ENCODE measurements at places on chromosomes 16 and 17.
A peak's percentile ranks its signal among the peaks of the same experiment; 100 is the strongest.

GRCh38 chr17:55285340-55286301 lies 20.9 kb downstream of the HLF start:
- no peak for DNase-seq

GRCh38 chr17:35390663-35391062 lies 17.2 kb upstream of the SLFN11 start:
- no peak for DNase-seq

- no peak for DNase-seq
Observed at GRCh38 chr16:21103941-21104860, 46.4 kb downstream of the DNAH3 start.

DNA sequence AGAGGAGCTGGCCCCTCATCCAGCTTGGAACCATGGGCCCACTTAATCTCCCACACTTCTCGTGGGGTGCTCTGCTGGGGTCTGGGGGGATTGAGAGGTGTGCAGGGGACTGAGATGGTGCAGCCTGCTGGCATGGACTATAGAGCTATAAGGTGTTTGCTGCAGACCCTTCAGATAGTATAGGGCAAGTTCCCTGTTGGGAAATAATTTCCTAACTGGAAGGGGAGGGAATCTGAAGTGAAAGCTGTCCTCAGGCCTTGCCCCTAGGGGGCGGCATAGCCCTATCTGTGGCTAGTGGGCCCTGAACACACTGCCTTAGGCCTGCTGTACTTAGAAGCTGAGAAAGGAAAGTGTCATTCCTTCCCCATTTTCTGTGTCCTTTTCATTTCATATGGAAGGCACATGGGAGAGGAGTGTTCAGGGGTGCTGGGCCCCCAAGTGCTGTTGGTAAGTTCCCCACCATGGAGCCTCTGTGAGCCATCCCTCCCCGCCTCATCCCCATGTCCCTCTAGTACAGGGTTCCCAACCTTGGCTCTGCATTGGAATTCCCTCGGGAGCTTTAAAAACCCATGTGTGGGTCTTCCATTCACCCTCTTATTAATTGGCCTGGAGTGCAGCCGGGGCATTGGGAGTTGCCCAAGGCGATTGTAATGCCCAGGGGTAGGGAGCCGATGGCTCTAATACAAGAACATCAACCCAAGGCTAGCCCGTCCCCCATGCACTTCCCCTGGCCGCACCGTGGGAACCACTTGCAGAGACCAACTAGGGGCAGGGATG lies 19.7 kb downstream of the GOSR2 start:
- DNase-seq = no peak

GRCh38 chr16:56777482-56777881 lies 47.6 kb downstream of the NUP93 start:
- no peak for DNase-seq

DNA sequence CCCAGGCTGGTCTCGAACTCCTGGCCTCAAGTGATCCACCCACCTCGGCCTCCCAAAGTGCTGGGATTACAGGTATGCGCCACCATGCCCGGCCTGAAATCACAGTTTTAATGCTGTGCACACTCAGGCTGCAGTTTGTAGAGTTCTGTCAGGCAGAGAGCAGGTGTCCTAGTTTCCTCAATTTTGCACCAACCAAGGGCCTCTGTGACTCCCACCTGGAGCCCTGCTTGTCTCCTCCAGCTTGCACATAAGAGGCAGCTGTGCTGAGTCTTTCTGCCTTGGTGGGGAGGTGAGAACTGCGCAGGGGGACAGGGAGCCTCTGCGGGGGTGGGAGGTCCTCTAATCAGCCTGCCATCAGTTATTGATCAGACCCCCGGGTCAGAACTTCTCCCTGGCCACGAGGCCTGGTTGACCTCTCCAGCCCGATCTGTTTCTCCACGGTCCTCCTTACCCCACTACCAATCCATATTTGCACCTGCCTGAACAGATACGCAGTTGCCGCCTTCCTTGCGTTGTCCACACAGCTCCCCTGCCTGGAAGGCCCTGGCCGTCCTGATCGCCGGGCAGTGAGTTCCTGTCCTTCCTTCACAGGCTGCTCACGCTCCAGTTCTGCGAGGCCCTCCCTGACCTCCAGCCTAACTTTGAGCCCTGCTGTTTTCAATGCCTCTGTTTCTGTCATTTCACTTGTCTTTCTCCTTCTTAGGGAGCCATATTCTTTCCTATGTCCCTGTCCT lies 48.1 kb upstream of the SIAH1 start:
- DNase-seq = no peak

- no peak for DNase-seq
Observed at GRCh38 chr17:79028496-79029326, 4.7 kb downstream of the C1QTNF1 start.

- no peak for DNase-seq
Observed at GRCh38 chr16:1903845-1904840, 14.1 kb downstream of the HS3ST6 start.

- DNase-seq = no peak
Observed at GRCh38 chr17:55726440-55726839, 3.8 kb upstream of the TMEM100 start.

DNA sequence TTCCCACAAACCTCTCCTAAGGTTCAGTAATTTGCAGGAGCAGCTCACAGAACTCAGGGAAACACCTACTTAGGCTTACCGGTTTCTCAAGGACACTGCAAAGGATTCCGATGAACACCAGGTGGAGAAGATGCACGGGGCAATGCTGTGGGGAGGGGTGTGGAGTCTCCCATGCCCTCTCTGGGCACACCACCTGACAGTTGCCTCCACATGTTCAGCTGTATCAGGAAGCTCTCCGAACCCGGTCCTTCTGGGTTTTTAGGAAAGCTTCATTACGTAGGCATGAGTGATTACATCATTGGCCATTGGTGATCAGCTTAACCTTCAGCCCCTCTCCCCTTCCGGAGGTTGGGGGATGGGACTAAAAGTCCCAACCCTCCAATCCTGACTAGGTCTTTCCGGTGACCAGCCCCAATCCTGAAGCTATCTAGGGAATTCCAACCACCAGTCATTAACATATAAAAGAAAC lies 21.6 kb downstream of the C17orf58 start:
- DNase-seq = no peak

- no peak for DNase-seq
Observed at GRCh38 chr17:80819422-80820164, 172.0 kb upstream of the CHMP6 start.

- DNase-seq = no peak
Observed at GRCh38 chr16:74298104-74298503, 1.5 kb downstream of the PSMD7 start.

DNA sequence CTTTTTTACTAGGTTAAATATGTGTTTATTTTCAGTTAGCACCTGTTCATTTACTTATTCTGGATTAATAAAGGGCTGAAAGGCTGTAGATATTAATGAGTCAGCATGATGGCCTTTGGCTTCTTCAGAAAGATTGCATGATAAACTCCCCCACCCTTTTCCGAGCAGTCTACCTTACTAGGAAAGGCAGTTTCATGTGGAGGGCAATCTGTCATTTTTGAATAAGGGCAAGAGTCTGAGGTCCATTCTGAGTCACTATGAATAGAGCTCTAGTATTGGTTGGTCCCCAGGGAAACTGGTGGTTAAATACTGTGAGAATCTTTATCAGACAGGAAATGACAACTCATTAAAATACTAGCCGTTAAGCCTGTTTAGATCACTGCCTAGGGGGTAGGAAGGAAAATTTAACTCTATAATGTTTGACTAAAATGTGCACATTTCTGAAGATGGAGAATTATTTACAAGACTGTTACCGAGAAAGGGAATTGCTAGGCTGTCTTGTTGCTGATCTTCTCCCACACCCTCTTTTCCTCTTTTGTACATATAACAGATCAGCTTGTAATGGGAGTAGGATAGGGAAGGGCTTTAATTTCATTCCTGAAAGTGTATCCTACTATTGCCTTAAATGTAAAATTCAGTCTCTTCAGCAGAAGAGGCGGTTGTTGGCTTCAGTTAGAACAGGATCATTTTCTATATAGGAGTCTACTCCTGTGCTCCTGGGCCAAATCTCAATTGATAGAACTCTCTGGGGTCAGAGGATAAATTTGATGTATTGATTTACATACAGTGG lies 63.3 kb downstream of the TUBD1 start:
- no peak for DNase-seq

DNA sequence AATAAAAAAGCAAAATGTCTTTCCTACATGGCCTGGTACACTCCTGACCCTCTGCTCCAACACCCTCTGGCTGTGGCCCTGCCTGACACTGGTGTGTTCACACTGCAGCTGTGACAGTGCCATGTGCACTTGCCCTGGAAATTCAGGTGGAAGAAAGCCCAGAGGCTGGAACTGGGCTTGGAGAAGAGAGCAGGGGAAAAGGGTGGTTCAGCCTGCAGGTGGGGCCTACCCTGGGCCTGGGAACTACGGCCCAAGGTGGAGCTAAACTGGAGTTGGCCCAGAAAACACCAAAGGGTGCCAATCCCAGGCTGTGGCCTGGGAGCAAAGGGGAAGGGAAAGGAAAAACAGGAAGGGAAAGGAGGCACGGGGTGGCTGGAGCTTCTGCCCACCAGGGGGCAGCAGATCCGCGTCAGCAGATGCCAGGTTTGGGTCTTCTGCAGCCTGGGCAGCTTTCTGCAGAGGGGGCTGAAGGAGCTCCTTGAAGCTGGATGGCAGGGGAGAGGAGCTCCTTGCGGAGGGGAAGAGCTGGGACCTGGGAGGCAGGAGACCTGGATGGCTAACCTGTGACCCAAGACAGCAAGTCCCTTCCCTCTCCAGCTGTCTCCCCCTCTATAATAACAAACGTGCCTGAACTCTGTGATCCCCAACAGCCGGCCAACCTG lies 15.4 kb upstream of the CTCF start:
- peak; percentile 55 for DNase-seq

DNA sequence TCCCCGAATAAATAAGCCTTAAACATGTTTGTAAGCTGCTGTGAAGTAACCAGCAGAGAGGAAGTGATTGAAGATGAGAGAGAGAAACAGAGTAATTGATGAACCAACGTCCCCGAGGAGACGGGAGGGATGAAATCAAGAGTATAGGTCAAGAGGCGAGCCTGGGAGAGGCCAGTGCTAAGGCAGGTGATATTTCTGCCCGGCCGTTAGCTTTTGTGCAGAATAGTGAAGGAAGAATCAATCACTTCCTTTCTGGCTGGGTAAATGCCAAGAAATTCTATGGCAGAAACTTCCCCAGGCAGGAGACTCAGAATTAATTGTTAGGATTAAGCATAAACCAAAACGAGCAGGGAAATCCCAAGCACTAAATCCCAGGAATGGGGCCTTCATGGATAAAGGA lies 273.8 kb downstream of the CDH13 start:
- DNase-seq = no peak

DNA sequence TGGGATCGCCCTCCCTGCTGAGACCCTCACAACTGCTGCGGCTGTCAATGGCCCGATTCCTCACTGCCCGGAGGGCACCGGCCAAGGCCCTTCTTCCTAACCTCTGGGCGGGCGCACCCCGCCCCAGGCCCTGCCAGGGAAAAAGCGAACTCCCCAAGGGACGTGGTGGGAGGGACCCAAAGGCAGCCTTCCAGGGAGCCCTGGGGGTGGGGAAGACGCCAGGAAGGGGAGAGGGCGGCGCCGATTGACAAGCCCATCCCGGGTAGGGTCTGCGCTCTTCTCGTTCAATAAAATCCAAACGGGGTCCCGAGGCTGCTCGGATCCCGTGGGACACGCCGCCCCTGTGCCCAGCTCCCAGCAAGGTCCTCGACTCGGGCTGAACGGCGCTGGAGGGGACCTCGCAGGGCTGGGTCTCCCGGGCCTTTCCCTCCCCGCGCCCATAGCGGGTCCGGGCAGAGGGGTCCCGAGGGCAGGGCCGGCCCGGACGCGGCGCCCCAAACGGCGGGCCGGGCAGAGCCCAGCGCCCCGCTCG lies 416 bp downstream of the KIFC3 start:
- no peak for DNase-seq

GRCh38 chr17:75891605-75892555 lies 4.9 kb downstream of the TRIM65 start:
- DNase-seq = no peak

- no peak for DNase-seq
Observed at GRCh38 chr16:68492543-68493411, 44.5 kb upstream of the SMPD3 start.

GRCh38 chr16:28592511-28592910 lies 4.3 kb downstream of the SULT1A2 start:
- DNase-seq = no peak

DNA sequence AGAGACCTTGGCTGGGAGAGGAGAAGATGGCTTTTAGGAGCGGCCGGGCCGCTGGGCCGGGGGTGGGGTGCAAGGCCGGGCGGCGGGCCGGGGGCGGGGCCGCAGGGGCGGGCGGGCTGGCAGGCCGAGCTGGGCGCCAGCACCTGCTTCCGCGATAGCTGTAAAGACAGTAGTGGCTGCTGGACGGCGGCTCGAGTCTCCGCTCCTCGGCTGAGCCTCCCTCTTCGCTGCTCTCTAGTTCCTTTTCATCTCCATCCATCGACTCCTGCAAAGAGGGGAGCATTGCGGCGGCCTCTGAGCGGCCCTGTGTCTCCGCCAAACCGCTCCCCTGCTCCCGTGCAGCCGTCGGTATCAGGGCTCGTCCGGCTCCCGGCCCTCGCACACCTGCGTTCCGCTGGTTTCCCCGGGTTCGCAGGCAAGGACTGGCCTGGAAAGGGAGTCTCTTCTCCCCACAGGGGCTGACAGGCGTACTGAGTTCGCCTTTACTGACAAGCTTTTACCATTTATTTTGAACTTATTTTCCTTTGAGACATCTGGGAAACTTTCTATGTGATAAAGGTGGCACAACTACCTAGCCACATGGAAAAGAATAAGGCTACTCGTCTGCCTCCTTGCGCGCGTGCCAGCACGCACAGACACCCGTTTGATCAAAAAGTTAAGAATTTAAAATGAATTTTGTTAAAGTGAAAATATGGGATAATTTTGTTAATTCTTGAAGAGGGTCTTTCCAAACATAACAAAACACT lies at the start of gene C17orf75:
TSS of gene C17orf75 (minus strand) at position 317 of the 746 bp plus-strand sequence. CDS start at position 283, 34 bp downstream.
- peak; percentile 62 for DNase-seq

DNA sequence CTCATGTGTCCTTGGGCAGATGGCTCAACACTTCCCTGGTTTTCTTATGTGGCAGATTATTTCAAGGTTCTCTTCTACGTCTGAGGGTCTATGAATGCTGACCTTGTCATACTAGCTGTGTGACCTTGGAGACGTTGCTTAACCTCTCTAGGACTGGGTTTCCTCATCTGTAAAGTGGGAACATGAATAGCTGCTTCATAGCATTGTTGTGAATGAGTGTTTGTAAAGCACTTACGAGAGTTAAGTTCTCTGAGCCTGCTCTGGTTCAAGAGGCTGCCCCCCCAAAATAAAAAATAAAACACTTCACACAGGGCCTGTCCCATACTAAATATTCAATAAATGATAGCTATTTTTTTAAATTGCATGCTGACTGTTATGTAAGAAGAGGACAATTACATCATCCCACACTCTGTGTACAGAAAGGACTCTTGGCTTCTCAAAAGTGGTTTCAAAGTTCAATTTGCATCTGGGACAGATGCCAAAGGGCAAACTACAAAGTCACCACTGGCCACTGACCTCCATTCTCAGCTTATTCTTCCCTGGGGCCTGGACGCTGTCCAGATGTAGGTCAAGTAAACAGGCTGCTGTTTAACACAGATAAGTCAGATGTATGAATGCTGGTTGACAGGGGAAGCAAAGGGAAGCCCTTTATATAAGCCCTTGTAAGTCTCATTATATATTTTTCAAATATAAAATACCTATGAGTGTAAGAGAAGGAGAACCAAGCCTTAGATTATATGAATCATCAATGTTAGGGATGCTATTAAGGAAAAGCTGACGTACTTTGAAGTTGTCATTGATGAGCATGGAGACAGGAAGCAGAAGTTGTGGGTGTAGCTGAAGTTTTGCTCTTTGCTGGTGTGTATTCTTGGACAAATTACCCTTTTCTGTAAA lies 15.4 kb upstream of the NDEL1 start:
- no peak for DNase-seq

GRCh38 chr16:48617104-48617705 lies 7.2 kb upstream of the N4BP1 start:
- no peak for DNase-seq

Measured in stimulated activated CD8-positive, alpha-beta memory T cell treated with anti-CD3 and anti-CD28 coated beads, Interleukin-2, amount 100 ng/mL, for 1 hour (primary cell).